ENCODE measurements at places on chromosomes 12 and 14.
A peak's percentile ranks its signal among the peaks of the same experiment; 100 is the strongest.

DNA sequence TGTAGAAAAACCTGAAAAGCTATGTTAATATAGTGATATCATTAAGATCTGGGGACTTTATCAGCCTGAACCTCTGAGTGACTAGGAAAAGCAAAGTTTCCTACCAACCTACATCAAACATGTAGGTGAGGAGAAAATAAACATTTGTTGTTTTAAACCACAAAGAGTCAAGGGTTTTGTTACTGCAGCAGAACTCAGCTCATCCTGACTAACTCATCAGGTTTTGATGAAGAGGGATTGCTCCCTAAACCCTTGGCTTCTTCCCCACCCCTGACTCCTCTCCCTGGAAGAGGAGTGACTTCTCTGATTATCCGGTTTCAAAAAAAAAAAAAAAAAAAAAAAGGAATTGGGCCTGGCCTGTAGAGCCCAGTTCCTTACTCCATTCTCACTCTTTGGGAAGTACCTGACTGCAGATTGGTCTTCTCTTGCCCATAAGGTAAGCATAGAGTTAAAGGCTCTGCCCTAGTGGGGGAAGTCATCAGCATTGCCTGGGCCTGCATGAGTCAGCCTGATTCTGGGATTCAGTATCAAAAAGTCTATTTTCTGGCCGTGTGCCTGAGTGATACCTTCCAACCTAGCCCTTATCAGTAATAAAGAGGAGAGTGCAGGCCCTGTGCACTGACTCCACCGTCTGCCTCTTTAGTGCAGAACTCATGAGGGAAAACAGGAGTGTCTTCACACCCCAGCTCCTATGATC is 16.9 kb downstream of the BDKRB1 start:
- DNase-seq: peak; percentile 48

GRCh38 chr12:56935752-56936151 is 1.5 kb upstream of the SDR9C7 start:
- DNase-seq: no peak

DNA sequence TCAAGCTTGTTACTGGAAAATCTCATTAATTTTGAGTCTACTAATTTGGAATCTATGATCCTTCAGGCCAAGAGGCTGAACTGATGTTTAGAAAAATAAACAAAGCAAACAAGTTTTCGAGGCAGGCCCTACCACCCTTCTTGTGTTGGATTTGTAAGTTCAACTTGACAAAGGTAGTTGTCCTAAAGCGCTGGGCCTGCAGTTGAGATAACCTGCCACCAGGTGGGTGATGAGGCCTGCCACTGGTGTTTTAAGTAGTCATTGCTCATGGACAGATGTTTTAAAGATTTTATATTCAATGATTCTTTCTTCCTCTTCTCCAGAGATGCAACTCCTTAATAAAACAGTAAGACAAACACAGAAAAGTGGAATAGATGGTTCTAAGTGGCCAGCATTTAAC is 19.4 kb downstream of the ACVRL1 start:
- DNase-seq: peak; percentile 28

DNA sequence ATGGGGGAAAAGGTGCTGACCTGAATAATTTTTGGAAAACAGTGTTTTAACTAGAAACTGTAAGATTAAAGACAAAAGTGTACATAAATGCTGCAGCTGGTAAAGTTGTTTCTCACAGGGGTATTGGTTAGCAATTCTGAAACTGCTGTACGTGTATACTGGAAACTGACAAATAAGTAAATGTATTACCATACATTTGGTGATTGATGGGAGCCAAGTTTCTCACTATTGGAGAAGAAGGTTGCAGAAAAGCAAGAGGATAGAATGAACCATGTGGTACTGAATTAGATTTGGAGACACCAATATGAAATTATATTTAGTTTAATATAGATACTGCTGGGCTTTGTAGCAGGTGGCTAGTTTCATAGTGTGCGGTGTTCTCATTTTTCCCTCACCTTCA is 19.6 kb upstream of the FBXO33 start:
- no peak for DNase-seq

- no peak for DNase-seq
Measured at GRCh38 chr14:51225751-51226150, 14.3 kb upstream of the TMX1 start.

DNA sequence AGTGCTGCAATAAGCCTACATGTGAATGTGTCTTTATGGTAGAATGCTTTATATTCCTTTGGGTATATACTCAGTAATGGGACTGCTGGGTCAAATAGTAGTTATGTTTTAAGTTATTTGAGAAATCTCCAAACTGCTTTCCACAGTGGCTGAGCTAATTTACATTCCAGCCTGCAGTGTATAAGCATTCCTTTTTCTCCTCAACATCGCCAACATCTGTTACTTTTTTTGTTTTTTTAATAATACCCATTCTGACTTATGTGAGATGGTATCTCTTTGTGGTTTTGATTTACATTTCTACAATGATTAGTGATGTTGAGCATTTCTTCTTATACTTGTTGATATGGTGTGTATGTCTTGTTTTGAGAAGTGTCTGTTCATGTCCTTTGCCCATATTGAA is 1186.2 kb downstream of the BCL11B start:
- peak; percentile 12 for DNase-seq

GRCh38 chr12:30485230-30485890 is 210.3 kb downstream of the IPO8 start:
- no peak for DNase-seq

GRCh38 chr14:36022765-36023410 is 153.6 kb downstream of the PTCSC3 start:
- no peak for DNase-seq

GRCh38 chr12:14931359-14931758 is 7.0 kb downstream of the ERP27 start:
- no peak for DNase-seq

DNA sequence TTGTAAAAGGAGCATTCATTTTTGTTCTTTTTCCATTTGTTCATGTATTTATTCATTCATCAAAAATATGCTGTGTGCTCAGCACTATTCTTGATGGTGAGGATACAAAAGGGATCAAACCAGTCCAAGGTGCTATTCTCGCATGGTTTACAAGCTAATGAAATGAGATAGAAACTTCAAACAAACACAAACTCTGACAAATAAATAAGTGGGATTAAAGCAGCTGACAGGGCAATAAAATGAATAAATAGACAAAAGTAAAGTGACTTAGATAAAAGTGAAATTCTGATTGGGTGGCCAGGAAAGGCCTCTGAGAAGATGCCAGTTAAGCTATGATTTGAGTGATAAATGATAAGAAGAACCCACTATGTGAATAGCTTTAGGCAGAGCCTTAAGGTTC is 162.0 kb upstream of the PDZRN4 start:
- DNase-seq: no peak

- DNase-seq: no peak
Measured at GRCh38 chr14:61866932-61867920, 105.0 kb downstream of the SNAPC1 start.

DNA sequence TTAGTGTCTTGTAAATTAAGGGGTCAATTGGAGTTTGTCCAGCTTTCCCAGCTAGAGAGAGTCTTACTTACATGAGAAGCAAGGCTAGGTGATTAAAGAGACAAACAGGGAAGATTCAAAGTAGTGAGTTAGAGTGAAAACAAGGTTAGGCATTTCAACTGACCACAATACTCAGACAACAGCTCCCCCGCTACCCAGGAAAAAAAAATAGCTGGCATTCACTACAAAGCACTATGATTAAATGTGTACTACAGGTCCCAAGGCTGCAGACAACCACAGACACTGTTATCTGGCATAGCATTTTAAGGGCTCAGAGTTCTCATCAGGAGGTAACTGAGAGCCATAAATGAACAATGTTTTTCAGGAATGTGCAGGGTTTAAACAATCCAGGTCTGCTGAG is 680.9 kb downstream of the TMEM121 start:
- no peak for DNase-seq

GRCh38 chr12:1504304-1504894 is 90.0 kb downstream of the FBXL14 start:
- no peak for DNase-seq

- DNase-seq: no peak
Measured at GRCh38 chr12:111267144-111267543, 101.8 kb downstream of the PHETA1 start.

GRCh38 chr12:3464561-3464960 is 26.4 kb upstream of the PRMT8 start:
- DNase-seq: no peak

- no peak for DNase-seq
Measured at GRCh38 chr12:70960484-70960883, 39.9 kb upstream of the PTPRR start.

DNA sequence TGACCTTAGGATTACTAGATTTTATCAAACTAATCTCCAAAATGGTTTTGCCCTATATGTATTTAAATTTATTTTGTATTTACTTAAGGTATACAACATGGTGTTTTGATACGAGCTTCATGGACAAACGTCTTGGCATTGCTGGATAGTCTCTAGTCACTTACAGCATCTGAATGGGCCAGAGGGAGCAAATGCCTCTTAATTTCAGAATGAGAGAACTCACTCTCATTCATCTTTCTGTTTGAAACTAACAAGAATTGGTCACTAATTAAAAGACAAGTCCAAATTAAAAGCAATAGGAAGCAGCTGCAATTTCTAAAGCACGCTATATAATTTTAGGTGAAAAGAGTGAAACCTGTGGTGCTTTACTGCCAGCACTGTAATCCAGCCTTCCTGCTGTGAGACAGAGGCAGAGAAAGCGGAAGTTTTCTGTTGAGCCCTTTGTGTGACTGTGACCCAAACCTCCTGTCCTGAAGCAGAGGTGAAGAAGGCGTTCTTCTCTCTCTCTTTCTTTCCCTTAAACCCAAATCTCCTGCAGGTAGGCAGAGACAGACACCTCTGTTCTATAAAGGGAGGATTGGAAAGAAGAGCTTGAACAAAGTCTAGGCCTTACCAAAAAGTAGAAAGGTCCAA is 184.6 kb upstream of the NAV3 start:
- DNase-seq: no peak

DNA sequence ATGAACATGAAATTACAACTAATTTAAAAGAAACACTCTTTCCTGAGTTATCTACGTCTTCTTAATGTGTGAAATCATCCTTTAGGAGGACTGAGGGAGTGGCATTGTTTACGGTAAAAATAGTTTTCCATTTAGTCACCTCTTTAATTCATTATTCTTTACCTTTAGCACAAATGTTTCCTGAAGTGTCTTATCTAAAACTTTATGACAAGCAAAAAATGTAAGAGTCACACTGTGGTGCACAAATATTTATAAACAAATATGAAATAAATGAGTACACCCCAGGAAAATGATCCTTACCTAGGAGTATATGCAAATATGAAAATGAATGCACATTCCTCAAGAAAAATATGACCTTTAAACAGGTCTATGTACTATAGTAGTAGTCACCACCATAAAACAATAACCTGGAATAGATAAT is 104.6 kb downstream of the PTPRR start:
- no peak for DNase-seq

DNA sequence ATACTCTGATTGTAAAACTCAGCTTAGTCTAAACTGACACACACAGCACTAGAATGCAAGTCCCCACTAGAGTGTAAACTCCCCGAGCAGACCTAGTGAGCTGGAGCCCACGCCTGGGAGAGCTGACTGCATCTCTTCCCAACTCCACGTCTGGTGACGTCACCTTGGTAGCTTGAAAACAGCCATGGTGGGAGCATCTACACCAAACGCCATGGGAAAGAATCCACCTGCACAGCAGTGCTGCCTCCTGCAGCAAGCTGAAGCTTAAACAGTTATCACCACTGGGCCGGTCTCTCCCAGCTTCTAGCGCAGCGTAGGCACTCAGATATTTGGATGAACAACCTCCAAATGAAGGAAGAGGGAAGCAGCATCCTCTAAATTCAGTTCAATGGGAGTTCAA is 4.3 kb upstream of the PAPLN start:
- no peak for DNase-seq

DNA sequence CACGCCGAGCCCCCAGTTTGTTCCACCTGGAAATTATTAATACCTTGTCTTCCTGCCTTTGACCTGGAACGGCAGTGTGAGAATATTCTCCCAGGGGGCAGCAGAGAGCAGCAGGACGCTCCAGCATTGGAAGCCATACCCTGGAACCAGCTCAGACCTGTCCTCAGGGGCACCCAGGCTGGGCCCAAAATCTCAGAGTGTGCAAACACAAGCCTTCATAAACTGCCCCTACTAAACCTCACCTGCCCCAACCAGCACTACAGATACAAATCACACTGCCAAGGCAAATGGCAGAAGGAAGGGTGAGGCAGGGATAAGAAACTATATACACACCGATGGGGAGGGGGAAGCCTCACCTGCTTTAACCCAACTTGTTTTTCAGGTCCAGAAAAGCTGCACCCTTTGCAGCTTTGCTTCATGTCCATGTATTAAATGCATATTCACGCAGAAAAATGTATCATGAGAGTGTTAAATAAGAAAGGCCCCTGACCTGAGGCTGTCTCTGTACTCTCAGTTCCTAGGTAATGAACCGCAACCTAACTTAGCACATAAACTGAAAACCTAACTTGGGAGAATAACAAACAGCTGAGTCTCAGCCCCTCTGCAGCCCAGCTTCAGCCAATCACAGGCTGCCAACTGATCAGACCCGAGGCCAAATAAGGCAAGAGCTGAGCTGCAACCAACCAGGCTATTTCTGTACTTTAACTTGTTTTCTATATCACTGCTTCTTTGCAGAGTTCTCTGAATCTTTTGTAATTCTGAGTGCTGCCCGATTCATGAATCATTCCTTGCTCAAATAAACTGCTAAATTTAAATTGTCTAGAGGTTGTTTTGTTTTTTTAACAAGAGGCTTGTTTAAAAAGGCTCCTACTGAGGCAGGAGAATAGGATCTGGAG is 130.1 kb downstream of the SPTSSA start:
- peak; percentile 43 for DNase-seq

DNA sequence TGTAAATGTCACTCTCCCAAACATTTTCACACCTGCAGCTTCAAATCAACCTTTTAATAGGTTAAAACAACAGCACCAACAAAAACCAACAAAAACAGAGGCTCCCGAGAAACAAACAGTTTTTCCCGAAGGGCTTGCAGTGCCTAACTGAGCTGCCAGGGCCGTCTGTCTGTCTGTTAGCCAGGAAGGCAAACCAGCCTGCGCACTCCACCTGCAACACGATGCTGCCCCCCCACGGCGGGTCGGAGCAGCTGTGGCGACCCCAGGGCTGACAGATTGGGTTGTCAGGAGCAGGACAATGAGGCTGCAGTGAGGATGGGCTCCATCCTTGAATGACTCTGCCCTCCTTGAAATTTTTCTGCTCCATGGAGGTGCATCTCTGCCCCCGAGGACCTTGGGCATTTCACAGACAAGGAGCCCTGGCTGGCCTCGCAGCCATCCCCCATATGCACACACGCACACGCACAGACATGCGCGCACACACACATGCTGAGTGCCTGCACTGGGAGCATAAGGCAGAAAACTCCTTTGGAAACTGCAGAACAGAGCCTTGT is 2.6 kb downstream of the RTL1 start:
- DNase-seq: no peak

DNA sequence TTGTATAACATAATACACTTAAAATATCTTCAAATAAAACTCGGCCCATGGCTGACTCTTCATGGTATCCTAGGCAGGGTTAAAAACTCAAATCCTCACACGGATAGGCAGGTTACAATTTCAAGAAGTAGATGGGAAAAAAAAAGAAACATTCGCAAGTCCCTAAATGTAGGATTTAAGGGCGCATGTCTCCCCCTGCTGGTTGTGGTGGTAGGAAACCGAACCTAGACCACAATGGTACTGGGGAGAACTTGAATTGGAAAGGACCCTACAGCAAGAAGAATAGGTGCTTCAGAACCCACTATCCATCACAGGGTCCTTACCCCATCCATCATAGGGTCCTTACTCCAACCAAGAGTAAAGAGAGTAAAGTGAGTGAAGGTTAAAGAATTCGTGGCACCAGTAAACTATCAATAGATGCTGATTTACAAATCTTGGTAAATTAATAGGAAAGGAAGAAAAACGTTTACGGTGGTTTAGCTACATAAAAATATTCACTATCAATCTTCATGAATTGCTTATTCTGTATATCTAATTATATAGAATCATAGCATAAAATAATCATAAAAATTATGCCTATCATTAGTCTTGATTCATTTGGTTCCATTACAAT is 3.3 kb upstream of the CIPC start:
- DNase-seq: peak; percentile 67

Data from fibroblast of upper back skin (primary cell).